Activated naive CD4-positive, alpha-beta T cell treated with Interleukin-2 at 50 U/mL for 16 hours (primary cell): ENCODE measurements at places on chromosomes 4 and X.

GRCh38 chrX:122091571-122091970 lies 1044.2 kb downstream of the GLUD2 start:
- DNase-seq, result no peak

GRCh38 chrX:96835660-96836289 lies 47.9 kb upstream of the RPA4 start:
- no peak for DNase-seq

GRCh38 chr4:7771541-7772507 lies 167.8 kb downstream of the AFAP1 start:
- no peak for DNase-seq

- DNase-seq, result no peak
Observed at GRCh38 chrX:13550346-13550745, 19.1 kb upstream of the EGFL6 start.

DNA sequence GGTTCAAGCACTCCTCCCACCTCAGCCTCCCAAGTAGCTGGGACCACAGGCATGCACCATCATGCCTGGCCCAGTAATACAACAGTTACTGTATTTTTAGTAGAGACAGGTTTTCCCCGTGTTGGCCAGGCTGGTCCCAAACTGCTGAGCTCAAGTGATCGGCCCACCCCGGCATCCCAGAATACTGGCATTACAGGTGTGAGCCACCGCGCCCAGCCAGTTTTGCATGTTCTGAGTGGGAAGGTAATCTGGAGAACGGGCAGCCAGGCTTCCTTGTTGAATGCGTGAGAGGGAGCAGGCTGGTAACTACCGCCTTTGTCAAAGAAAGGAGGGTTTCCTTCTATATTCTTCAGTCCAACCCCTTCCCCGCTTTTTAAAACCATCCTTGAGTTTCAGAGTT lies 9.1 kb downstream of the NOCT start:
- DNase-seq, result no peak

DNA sequence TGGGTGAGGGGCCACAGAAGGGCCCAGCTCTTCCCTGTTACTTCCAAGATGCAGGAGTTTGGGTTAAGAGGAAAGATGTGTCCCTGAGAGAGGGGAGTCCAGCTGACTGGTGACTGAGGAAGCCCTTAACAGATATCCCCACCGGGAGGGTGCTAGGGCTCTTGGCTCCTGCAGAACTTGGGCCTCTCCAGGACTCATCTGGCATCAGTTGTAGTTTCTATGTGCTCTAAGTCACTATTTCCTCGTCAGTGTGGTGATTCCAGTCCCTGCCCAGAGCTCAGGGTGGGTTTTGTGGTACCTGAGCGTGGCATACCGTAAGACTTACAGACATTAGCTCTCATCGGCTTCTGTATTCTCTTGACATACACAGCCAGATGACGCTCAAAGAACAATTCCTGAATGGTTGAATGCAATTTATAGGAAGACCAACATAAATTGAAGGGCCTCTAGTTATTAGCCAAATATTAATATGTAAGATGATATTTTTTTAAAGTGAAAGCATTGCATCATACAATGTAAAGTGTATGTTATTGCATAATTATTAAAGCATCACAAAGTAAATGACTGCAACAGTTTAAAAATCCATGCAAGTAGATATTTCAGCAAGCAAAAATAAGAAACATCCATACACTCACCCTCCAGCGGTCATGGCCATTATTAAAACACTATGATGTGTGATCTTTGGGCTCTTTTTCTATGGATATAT lies 195.5 kb downstream of the PTTG2 start:
- DNase-seq, result no peak

DNA sequence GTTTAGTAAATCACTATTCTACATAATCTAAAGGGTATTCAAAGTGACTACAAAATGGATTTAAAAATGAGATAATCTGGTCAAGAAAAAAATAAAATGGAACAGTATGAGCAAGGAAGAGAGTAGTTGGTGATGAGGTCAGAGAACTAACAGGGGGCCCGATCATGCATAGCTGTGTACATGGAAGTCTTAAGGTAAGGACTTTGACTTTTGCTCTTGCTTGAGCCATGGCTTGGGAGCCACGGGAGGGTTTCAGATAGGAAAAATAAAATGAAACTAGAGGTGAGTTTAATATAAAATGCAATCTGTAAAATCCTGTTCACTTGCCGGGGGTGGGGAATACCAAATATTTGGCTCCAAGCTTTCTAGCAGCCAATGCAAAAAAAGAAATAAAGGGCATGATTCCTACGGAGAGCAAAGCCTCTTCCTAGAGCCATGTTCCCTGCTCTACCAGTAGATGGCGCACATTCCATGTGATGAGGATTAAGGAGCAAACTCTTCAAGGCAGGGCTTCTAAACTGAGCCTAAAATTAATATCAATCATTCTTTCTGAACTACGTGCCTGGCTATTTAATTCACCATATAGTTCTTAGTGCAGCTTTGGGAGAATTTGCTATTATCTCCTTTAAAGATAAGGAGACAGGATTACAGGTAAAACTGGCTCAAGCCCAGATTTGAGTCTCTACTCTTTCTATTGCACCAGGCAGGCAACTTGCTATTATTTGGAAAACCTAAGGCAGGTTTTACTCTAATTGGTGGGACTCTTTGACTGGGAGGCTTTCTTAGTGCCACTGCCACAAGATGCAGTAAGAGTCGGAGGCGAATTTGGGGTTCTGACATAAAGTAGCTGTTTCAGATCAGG lies 6.8 kb upstream of the CLCN5 start:
- peak; percentile 35 for DNase-seq

DNA sequence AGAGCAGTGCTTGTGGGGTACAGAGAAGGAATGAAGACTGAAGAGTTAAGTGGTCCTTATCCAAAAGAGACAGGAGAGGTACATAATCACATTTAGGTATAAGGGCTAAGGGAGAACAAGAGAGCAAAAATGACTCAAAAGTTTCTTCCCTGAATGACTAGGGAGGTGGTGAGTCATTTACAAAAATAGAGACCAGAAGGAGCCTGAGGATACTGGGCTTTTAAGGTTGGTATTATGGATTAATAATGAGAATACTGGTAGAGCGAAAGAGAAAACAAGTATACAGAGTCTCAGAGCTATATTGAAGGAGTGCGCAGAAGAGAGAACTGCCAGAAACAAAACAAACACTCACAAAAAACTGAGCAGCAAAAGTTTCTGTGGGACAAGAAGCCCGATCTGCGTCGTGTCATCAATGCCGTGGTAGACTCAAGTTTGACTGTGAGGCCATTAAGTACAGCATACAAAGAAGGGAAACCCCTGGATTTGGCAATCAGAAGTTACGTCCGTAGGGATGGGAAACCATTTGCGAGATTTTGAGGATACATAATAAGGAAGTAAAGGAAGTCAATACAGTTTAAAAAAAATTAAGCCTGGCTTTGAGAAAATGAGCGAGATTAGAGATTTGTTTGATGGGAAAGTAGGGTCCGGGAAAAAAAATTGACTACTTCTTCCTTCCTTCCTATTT lies 129.1 kb upstream of the STIM2 start:
- no peak for DNase-seq

GRCh38 chr4:15162465-15163283 lies 160.4 kb downstream of the CPEB2 start:
- DNase-seq, result no peak

- DNase-seq, result no peak
Observed at GRCh38 chrX:72621163-72621562, 48.5 kb upstream of the HDAC8 start.

GRCh38 chr4:7651461-7651921 lies 216.8 kb upstream of the PSAPL1 start:
- no peak for DNase-seq

DNA sequence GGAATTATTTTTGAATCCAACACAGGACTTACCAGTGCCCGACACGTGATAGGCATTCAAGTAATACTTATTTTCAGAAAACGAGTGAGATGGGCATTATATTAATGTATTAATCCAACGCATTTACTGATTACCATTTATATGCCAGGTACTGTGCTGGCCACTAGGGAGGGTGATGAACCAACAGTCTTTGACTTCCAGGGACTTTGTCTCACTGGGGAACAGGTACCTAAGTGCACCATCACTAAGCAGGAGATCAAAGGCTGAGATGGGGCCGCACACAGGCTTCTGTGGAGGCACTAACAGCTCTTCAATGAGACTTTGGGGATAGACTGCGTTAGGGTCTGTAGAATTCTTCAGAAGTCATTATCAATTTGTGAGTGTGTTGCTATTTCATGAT lies 5.7 kb upstream of the TADA2B start:
- DNase-seq, result no peak

GRCh38 chr4:74021601-74022000 lies 16.9 kb downstream of the CXCL3 start:
- DNase-seq, result no peak

DNA sequence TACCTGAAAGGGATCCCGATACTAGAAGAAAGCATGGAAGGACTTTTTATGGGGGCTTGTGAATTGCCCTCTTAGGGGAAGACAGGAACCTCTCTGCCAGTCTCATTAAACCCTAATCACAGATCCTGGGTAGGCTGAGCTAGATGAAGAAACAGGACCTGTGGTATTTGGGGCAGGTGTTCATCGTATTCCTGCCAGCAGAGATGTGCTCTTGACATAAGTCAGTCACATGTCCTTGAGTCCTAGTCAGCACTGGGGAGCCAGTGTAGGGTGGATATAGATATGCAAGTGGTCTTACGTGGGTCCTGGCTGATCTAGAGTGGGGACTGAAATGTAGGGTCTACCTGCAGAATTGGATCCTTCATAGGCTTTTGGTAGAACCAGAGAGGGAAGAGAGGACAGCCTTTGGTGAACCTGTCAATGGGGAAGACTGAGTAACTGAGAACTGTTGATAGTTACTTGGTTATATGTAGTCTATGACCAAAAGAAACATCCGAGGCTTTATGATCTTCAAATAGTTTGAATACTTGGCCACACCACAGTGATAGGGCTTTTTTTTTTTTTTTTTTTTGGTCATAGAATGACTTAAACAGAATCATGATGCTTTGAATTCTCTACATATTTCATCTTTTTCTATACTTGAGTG lies 63.5 kb upstream of the WDR1 start:
- DNase-seq, result no peak

DNA sequence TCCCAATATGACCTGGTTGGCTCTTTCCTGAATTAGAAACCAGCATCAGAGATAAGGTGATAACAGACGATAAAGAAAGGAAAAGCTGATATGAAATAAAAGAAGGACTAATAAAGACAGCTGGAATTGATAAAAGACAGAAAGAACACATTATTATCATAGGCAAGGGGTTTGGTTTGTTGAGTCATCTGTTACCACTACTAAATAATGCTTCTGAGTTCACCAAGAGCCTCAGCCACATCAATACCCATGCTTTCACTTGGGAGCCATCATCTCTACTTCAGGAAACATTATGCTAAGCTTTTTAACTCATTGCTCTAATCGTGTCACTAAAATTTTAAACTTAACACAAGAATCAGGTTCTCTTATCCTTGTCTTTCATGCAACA lies 27.6 kb downstream of the ANXA5 start:
- no peak for DNase-seq

- no peak for DNase-seq
Observed at GRCh38 chr4:61068745-61069144, 131.4 kb upstream of the ADGRL3 start.

DNA sequence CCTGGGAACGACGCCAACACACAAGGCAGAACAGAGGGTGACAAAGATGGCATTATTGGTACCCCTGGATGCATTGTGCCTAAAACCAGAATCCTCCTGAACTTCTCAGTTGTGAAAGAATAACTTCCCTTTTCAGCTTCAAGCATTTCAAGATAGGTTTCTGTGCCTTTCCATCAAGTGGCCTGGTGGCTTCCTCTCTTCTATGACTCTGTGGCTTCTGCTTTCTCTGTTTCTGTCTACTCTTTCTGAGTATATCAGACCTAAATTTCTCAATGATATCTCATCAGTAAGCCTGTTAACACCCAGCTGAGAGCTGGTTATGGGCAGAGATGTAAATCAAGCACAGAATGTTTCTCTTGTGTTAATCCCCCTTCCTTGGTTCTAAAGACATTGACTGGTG lies 21.4 kb upstream of the FAM9B start:
- no peak for DNase-seq

DNA sequence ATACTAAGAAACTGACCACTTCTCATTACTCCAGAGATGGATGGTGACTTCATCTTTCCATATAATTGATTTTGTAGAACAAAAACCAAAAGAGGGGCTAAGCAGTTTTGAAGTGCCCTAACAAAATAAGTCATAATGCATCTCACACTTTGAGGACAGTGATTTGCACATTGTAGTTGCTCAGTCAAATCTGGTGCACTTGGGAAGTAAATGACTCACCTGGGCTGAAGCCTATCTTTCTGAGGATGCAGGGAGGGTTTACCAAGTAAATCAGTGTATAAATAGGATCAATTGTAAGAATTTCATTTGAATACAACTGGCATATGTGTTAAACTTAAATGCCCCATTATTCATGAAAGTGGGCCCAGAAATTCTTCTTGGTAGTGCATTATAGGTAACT lies 134.2 kb downstream of the DCLK2 start:
- DNase-seq, result no peak

GRCh38 chr4:72314869-72315268 lies 254.2 kb downstream of the ADAMTS3 start:
- DNase-seq, result no peak

DNA sequence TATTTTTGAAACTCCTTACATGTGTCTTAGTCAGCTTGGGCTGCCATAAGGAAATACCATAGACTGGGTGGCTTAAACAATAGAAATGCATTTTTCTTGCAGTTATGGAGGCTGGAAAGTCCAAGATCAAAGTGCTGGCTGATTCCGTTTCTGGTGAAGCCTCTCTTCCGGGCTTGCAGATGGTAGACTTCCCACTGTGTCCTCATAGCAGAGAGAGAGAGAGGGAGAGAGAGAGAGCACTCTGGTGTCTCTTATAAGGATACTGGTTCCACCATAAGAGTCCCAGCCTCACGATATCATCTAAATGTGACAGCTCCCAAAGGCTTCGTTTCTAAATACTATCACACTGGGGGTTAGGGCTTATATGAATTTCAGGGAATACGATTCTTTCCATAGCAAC lies 39.7 kb downstream of the ENPEP start:
- DNase-seq, result no peak

DNA sequence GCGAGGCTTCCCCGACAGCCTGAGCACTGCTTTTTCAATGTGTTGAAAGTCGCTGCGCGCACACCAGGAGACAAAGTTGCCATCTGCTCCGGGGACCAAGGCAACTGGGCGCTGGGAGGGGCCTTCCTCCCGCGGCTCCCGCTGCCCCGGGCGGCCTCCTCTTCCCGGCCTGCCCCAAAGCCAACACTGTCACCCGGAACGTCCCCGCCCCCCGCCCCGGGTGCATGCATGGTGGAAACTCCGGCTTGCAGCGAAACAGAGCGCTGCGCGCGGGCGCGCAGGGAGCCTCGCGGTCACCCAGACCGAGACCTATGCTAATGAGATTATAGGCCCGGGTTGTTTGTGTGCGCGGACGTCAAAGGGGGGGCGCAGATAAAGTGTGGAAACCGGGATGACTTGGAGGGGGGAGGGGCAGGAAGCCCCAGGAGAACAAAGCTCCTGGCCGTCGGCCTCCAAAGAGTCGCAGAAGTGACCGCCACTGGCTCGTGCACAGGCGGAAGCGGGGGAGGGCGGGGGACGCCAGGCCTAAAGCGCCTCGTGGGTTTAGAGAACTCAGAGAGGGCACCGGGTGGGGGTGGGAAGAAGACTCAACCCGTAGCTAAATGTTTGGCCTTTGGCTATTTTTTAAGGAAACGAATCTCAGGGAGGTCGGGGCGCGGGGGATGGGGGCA lies 88.8 kb downstream of the BCOR start:
- DNase-seq, result peak; percentile 39

- DNase-seq, result no peak
Observed at GRCh38 chrX:34072906-34073305, 59.2 kb downstream of the FAM47A start.

GRCh38 chr4:123589301-123589700 lies 192.7 kb downstream of the SPRY1 start:
- DNase-seq, result no peak
